Activated CD4-positive, alpha-beta memory T cell treated with anti-CD3 and anti-CD28 coated beads for 36 hours (primary cell): ENCODE measurements at places on chromosomes 12 and 14.

DNA sequence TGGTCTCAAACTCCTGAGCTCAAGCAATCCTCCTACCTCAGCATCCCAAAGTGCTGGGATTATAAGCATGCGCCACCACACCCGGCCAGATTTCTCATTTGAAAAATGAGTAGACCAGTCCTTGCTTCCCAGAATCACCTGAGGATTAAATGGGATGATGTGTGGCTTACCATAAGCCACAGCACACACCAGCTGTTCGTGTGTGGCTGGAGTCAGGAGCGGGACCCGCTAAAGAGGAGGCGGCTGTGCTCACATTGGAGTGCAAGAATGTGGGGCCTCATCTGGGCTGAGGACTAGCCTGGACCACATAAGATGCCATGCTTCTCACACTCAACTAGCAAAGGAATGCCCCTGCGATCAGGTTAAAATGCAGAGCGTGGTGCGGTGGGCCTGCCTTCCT, 6.7 kb upstream of the ALDH2 start:
- DNase-seq: no peak
- peaks cover 3% of the 10 kb centered on the region for H3K36me3 ChIP-seq
- H3K27me3 ChIP-seq: peaks cover 23% of the 10 kb centered on the region
- no peak overlapping the region for H3K27ac ChIP-seq

GRCh38 chr14:104775073-104775489, 20.5 kb downstream of the AKT1 start:
- H3K4me1 ChIP-seq: no peaks in the 10 kb centered on the region
- no peak for DNase-seq
- H3K27ac ChIP-seq: no peak overlapping the region
- no peaks in the 10 kb centered on the region for H3K27me3 ChIP-seq
- no peak overlapping the region for H3K4me3 ChIP-seq
- H3K36me3 ChIP-seq: peaks cover 31% of the 10 kb centered on the region

DNA sequence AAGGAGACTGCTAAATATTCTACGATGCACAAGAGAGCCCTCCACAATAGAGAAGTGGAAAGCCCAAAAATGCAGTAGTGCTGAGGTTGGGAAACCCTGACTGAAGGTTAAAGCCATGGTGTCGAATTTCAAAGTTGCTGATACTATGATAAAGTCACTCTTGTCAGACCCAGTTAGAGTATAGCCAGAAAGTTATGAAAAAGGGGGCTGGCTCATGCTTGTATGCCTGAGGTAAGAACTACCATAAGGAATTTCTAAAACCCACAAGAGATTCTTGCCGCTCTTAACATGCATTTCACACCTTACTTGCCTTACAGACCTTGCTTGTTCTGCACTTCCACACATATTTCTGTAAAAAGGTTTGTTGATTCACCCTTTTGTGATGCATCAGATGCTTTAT, 184.6 kb downstream of the SLC6A15 start:
- no peak overlapping the region for H3K27ac ChIP-seq
- H3K4me3 ChIP-seq: no peak overlapping the region
- DNase-seq: no peak
- H3K27me3 ChIP-seq: no peaks in the 10 kb centered on the region

DNA sequence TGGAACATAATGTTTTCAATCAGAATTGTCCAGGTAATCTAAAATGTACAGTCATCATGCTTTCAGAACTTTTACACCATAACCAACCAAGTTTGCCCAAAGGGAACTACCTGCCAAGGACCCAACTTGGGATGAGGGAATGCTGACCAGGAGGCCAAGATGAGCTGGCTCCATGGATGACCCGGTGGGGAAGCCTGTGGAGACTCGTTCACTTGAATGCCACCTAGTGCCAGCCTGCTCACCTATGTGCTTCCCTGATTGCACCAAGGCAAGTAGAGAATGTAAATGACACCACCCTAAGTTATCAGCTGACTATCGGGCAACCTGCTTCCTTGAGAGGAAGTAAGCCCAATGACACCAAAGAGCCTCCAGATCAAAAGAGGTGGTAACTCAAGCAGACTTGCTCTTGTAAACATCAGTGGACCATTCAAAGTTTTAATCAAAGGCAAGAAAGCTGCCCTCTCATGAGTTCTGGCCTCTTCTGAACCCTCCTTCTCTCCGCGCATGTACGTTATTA, 137.3 kb downstream of the TTC7B start:
- no peak for DNase-seq
- no peaks in the 10 kb centered on the region for H3K27me3 ChIP-seq
- no peak overlapping the region for H3K4me3 ChIP-seq
- H3K27ac ChIP-seq: no peak overlapping the region
- no peaks in the 10 kb centered on the region for H3K36me3 ChIP-seq
- H3K4me1 ChIP-seq: peaks cover 35% of the 10 kb centered on the region

DNA sequence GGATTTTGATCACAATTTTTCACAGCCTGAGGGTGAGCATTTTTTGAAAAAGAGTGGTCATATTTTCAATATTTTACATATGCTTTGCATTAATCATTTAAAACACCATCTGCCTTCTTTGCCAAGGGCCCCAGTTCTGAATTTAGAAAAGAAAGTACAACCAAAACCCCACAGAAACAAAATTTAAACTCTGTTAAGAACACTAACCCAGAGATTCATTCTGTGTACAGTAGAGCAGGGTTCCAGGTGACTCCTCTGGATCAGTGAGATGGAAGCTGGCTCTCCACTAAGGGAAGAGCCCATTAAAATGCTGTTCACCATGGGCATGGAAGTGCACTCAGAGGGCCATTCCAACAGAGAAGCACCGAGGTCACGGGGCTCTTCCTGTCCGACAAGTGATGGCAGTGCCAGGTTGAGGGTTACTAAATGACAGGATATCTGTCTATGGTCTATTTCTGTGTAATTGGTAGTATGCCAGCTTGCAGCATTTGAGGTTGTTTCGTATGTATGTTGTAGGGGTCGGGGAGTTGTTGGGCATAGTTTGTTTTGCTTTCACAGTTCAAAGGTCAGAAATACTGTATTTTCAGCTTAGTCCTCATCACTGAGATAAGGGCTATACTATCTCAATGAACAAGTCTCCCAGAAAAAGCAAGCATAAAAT, 95.9 kb downstream of the SLC35F4 start:
- no peaks in the 10 kb centered on the region for H3K27me3 ChIP-seq
- DNase-seq: no peak
- no peaks in the 10 kb centered on the region for H3K36me3 ChIP-seq
- H3K4me1 ChIP-seq: no peaks in the 10 kb centered on the region

GRCh38 chr14:53411125-53411524, 258.0 kb upstream of the DDHD1 start:
- H3K4me1 ChIP-seq: no peaks in the 10 kb centered on the region
- H3K4me3 ChIP-seq: no peak overlapping the region
- DNase-seq: no peak
- H3K27me3 ChIP-seq: no peaks in the 10 kb centered on the region
- no peak overlapping the region for H3K27ac ChIP-seq
- H3K36me3 ChIP-seq: no peaks in the 10 kb centered on the region

DNA sequence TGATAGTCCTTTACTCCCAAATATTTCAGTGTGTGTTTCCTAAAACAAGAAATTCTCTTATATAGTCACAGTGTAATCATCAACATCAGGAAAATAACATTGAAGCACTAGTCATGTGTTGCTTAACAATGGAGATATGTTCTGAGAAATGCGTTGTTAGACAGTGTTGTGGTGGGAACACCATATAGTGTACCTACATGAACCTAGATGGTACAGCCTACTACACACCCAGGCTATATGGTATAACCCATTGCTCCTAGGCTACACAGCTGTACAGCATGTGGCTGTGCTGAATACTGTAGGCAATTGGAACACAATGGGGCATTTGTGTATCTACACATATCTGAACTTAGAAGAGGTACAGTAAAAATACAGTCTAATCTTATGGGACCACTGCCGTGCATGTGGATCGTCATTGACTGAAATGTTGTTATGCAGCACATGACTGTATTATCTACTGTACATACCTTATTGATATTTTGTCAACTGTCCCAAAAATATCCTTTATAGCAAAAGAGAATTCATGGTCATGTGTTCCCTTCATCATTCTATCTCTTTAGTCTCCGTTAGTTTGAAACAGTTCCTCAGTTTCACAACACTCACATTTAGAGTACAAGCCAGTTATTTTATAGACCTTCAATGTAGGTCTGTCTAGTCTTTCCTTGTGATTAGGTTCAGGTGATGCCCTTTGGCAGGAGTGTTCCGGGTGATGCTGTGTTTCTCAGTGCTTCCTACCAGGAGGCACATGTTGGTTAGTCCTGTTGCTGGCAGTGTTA, 109.7 kb downstream of the SLC25A47 start:
- H3K36me3 ChIP-seq: no peaks in the 10 kb centered on the region
- no peaks in the 10 kb centered on the region for H3K27me3 ChIP-seq
- no peak overlapping the region for H3K4me3 ChIP-seq
- DNase-seq: no peak

DNA sequence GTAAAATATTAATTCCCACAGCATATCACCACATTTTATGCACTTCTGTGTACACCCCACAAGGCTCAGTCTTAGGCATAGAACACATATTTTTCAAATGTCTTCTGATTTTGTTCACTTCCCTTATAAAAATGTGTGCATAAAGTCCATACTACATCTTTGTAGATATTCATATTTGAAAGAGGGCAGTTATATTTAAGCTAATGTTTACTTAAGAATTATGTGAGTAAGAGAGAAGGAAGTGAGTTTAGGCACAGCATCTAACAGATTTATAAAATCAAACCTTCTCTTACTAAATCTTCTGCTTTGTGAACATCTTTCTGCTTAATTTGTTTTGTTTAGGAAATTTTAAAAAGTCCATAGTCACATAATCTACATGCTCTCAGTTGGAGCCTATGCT, 648.1 kb downstream of the FSCB start:
- no peaks in the 10 kb centered on the region for H3K4me1 ChIP-seq
- no peak for DNase-seq
- no peak overlapping the region for H3K4me3 ChIP-seq
- H3K36me3 ChIP-seq: no peaks in the 10 kb centered on the region
- no peaks in the 10 kb centered on the region for H3K27me3 ChIP-seq
- H3K27ac ChIP-seq: no peak overlapping the region

DNA sequence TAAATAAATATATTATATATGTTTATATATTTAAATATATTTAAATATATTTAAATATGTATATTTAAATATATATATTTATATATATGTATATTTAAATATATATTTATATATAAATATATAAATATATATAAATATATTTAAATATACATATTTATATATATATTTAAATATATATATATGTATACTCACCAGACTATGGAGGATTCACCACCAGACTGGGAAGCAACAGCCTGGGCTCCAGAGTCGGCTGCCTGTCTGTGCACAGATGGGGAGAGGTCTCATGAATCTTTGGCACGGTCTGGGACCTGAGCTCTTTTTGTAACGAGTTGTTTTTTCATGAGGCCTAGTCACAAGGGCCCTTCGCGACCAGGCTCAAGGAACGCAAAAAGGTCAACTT, 21.3 kb downstream of the NOC4L start:
- no peaks in the 10 kb centered on the region for H3K36me3 ChIP-seq
- peaks cover 4% of the 10 kb centered on the region for H3K27me3 ChIP-seq
- no peak overlapping the region for H3K4me3 ChIP-seq
- no peak overlapping the region for H3K27ac ChIP-seq
- H3K4me1 ChIP-seq: peaks cover 20% of the 10 kb centered on the region

DNA sequence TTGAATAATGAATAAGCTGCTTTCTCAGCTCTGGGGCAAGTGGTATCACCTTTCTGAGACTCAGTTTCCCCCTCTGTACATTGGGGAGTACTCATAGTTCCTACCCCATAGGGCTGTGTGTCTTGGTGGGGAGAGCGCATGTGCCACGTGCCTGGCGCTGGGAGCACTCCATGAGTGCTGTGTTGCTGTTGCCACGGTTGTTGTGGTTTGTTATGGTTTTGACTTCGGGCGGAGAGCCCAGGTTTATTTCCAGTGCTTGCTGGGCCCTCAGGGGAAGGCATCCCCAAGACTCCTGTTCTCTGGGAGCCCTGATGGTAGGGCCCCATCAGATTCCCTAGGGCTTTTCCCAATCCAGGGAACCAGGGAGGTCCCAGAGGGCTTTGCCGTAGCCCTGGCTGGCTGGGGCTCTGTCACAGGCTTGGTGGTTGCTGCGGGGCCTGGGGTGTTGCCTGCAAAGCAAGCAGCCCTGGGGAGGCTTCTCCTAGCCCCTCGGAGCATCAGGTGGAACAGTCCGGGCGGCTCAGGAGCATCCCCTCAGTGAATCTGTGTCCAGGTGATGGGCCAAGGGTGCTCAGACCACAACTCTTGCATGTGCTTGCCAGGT, 18.6 kb downstream of the SH2B3 start:
- H3K36me3 ChIP-seq: peaks cover 19% of the 10 kb centered on the region
- no peak overlapping the region for H3K4me3 ChIP-seq
- no peak for DNase-seq
- H3K4me1 ChIP-seq: peaks cover 64% of the 10 kb centered on the region
- peak overlapping the region; percentile 82 for H3K27ac ChIP-seq

GRCh38 chr12:88111074-88111652, 30.7 kb downstream of the CEP290 start:
- no peak for DNase-seq
- H3K4me1 ChIP-seq: peaks cover 2% of the 10 kb centered on the region
- H3K36me3 ChIP-seq: peaks cover 24% of the 10 kb centered on the region
- H3K27ac ChIP-seq: no peak overlapping the region

DNA sequence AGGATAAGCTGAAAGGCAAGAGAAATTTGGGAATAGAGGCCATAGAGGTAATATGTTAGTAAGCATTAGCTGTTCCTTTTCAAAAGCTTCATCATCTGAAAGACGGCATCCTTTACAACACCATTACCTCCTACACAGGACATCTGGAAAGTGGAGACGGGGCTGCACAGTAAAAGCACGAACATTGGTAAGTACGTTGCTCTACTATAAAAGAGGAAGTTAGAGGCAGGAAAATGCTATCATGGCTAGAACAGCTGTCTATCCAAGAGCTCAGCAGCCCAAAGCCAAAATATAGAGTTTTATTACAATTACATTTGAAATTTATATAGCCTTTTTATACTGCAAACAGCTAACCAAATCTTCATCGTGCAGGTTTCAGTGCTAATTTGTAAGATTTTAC, 172.3 kb upstream of the GRIP1 start:
- DNase-seq: no peak
- no peaks in the 10 kb centered on the region for H3K4me1 ChIP-seq
- no peaks in the 10 kb centered on the region for H3K36me3 ChIP-seq

DNA sequence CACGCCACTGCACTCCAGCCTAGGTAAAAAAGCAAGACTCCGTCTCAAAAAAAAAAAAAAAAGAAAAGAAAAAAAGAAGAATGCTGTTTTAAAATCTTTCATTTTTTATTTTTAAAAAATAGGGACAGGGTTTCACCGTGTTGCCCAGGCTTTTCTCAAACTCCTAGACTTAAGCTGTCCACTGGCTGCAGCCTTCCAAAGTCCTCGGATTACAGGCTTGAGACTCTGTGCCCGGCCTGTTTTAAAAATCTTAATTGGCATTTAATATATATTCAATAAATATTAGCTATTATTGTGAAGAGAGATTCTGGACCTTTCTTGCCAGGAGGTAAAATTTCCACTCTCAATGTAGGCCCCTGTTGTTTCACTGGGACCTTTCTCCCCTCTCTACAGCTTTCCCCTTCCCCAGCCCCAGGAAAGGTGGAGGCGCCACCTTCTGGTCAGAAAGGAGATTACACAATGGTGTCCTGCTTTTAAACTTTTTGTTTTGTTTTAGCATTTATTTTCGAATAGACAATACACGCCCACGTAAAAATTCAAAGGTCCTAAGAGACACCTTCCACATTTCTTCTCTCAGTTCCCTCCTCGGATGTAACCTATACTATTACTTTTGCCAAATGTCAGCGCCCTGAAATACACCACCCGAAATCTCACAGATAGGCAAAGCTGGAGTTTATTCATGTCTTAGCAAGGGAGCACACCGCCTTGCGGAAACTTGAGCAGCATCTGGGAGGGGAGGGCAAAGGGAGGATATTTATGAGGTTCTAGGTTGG, 23.8 kb upstream of the PHC1 start:
- no peaks in the 10 kb centered on the region for H3K27me3 ChIP-seq
- no peaks in the 10 kb centered on the region for H3K36me3 ChIP-seq
- no peak overlapping the region for H3K27ac ChIP-seq
